AG08396 (cell line): ENCODE measurements at places on chromosomes 3 and 15.

DNA sequence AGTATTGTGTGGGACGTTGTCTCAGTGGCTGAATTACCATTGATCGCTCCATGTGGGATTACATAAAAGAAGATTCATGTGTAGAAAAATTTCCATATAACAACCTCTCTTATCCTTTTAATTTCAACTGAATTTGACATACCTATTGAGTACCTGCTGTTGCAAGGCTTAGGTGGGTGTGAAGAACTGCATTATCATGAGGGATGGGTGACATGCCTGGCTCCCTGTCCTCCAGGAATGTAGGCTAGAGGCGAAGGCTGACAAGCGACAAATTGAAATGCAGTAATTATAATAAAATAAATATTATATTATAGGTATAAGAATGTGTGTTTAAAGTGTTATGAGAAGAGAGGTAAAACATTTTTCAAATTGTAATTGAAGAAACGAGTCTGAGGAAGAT lies 52.7 kb upstream of the SPESP1 start:
- DNase-seq = no peak

- no peak for DNase-seq
Measured at GRCh38 chr15:66099950-66100671, 153.4 kb downstream of the MEGF11 start.

GRCh38 chr3:187871204-187871591 lies 125.9 kb upstream of the BCL6 start:
- DNase-seq = no peak

GRCh38 chr3:23696842-23697241 lies 108.9 kb upstream of the UBE2E1 start:
- no peak for DNase-seq

GRCh38 chr15:70337277-70338186 lies 239.8 kb upstream of the TLE3 start:
- DNase-seq = no peak

GRCh38 chr15:66169023-66169422 lies 84.5 kb downstream of the MEGF11 start:
- no peak for DNase-seq

- DNase-seq = no peak
Measured at GRCh38 chr3:62585861-62586260, 212.5 kb upstream of the FEZF2 start.

DNA sequence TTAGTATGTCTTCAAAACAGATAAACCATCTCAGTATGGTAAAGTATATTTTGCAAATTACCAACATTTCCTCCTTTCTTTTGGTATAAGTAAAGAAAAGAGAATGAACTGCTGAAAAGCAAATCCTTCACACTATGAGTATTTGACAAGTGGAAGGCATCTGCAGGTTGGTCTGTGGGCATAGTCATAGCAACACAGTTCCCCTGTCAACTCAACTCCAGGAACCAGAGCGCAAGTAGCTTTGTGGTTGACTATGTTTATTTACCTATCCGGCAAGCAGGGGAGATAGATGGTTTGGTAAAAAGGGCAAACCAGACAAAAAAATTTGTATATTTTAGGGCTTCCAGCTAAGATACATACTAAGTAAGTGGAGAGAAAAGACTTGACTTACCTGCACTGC lies 88.3 kb upstream of the PPIB start:
- no peak for DNase-seq

- DNase-seq = no peak
Measured at GRCh38 chr3:117774130-117774529, 1064.6 kb downstream of the TUSC7 start.

GRCh38 chr15:38068626-38069391 lies 134.4 kb downstream of the TMCO5A start:
- peak; percentile 69 for DNase-seq

DNA sequence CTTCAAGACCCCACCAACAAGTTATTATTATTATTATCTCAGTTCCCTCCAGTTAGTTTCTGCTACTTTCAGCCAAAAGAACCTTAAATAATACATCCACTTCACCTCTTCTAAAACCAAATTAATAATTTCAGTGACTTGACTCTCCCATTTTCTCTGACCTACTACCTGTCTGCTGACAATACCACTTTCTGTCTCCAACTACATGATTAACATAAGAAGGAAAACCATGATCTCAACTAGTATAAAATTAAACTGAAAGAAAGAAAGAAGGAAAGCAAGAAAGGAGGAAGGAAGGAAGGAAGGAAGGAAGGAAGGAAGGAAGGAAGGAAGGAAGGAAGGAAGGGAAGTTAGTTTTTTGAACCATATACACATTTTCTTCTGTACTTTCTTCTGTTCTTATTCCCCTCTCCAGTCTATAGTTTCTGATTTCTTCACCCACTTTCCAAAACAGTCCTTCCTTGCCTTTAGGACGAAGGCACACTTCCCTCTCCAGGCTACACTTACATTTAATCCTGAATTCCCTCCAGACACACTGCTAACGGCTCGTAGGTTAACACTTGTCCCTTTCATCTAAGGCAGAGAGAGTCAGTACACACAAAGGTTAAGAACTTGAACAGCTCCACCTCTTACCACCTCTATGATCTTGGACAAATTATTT lies 79.5 kb upstream of the GUCA1C start:
- no peak for DNase-seq

DNA sequence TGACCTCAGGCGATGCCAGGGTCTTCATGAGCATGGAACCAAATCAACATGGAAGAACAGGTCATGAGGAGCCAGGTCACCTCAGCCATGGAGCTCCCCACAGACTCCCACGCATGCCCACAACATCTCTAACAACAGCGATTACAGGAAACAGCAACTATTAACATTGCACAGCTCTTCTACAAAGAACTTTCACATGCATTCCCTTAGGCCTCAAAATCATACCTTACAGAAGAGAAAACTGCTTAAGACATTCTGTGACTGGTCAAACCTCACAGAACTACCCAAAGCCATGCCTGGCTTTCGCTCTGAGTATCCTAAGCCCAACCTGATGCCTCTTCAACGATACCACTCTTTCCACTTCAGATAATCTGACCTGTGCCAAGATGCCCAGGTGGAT lies 117.8 kb downstream of the OXNAD1 start:
- no peak for DNase-seq

GRCh38 chr3:115666920-115667737 lies 43.8 kb downstream of the GAP43 start:
- no peak for DNase-seq

DNA sequence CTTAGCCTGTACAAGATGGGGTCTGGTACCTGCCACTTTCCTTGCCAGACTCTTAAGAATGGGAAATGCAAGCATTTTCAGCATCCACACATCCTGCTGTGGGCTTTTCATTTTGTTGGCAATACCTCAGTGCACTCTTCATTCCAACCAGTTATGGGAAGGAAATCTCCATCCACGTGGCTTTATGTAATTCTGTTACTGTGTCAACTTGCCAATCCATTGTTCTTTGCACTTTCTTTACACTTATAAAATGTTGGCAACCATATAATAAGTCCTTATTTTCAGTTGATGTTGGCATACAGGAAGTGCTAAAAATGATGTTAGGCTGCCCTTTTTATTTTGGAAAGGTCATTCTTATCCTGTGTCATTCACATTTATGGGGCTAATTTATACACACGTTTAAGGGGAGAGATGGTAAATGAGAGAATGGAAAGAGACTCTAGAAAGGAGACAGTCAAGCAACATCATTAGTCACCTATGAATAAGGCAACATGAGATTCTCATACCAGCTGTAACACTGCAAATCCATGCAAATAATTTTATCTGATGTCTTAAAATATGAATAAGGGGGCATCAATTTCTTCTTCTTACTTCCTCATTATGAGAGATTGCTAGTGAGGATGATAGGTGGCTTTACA lies 238.7 kb downstream of the CHST2 start:
- DNase-seq = no peak

DNA sequence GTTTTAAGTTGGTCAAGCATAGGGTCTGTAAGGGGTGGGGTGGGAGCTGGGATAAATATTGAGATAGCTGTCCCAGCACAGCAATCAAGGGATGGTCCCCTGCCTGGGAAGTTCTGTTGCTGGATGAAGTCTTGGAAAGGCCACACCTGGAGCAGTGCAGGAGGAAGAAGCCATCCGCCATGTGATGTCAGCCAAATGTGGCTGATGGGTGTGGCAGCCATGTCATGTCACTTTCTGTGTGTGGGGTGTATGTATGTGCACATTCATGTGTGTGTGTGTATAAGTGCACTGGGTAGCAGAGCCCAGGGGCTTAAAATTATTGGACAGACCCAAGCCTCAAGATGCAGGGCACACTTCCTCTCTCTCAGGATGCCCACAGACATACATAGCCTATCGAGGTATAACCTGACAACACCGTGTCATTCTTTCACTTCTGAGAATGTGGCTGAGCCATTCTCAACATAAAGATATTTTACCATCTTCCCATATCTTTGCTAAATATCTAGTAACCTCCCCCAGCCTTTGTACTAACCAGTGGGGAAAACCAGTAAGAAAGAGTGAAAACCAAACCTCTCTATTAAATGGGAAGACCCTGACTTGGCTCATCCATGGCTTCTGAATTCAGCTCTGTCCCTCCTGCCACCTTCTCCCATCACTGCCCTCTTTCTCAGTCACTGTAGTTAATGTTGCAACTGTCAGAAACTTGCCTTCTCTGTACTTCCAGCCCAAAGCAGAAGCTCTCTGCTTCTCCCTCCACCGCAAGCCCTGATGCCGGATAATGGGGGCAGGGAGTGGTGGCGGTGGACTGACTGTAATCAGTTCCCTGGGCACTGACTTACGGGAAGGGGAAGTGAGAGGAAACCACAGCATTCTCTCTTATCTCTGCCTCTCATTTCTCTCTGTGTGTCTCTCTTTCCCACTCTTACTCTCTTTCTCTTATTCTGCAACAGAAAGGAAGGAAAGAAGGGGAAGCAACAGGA lies 11.2 kb downstream of the TNFSF10 start:
- no peak for DNase-seq

- no peak for DNase-seq
Measured at GRCh38 chr3:126464997-126465396, 10.7 kb downstream of the ZXDC start.

DNA sequence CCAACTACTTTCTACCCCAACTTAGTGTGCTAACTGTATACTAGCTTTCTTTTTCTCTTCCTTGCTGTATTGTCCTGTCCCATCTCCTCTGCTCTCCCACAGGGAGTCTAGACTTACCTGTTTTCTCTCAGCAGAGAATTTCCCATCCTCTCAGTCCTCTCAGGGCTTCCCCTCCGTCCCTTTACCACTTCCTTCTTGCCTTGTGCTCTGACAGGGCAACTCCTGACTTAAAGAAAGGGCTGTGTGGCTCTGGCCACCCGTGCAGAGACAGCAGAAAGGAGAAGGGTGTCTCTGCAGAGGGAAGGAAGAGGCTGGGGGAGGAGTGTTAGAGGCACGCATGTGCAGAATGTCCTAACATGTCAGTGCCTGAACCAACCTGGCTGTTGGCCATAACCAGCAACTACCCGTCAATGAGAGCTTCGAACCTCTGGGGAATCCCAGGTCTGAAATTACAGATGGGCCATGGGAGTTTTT lies at the start of gene GCSAM:
Gene GCSAM, minus strand, starts transcription at position 274 of the 474 bp plus-strand sequence. Its CDS starts 128 bp downstream, at position 146.
- no peak for DNase-seq

GRCh38 chr15:46681901-46682300 lies 1035.4 kb upstream of the SEMA6D start:
- no peak for DNase-seq

DNA sequence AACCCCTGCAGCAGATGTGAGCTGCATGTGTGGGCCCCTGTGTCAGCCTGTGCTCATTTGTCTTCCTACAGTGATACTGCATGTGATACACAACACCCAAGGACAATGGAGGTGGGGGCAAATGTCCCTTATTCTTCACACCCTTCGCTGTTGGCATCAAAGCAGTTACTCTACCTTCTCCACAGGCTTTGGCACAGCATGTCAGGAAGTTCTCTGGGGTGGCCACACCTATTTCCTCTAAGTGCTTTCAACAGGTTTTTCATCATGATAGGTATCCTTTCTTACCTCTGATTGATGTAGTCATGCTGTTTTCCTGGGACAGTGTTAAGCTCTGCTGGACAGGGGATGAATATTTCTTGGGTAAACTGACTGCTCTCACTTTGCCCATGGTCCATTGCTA lies 29.5 kb downstream of the ZNF662 start:
- DNase-seq = no peak

GRCh38 chr3:13189639-13190377 lies 116.6 kb upstream of the IQSEC1 start:
- DNase-seq = peak; percentile 72

DNA sequence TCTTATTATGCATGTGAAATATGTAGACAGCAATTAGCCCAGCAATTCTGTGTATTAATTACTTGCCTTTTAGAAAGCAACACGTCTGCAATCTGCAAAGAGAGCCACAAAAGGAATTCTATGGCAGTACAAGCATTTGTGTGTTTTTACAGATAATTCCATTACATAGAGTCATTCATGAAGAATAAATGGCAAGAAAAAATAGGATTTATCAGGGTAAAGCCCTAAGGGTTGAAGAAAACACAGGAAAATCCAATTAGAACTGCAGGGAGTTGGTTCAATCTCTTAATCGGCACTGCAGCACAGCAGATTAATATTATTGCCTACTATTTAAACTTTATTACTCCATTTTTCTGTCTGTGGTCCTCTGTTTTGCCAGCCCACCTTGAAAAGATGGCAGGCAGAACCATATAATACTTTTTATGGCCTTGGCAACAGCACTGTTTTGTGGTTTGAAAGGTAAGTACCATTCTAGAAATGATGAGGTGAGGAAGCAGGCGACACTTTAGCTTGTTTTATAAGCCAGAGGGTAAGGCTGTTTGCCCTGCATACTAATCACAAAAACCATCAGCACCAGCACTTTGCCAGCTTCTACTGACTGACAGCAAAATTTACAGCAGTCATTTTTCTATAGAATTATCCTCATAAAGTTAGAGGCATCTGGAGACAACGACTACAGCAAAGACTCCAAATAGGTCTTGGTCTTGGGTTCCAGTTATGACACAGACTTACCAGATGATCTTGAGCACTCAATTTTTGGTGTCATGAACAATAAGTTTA lies 638.2 kb upstream of the NAALADL2 start:
- no peak for DNase-seq

GRCh38 chr3:65354880-65355279 lies 667.1 kb upstream of the ADAMTS9 start:
- DNase-seq = no peak

DNA sequence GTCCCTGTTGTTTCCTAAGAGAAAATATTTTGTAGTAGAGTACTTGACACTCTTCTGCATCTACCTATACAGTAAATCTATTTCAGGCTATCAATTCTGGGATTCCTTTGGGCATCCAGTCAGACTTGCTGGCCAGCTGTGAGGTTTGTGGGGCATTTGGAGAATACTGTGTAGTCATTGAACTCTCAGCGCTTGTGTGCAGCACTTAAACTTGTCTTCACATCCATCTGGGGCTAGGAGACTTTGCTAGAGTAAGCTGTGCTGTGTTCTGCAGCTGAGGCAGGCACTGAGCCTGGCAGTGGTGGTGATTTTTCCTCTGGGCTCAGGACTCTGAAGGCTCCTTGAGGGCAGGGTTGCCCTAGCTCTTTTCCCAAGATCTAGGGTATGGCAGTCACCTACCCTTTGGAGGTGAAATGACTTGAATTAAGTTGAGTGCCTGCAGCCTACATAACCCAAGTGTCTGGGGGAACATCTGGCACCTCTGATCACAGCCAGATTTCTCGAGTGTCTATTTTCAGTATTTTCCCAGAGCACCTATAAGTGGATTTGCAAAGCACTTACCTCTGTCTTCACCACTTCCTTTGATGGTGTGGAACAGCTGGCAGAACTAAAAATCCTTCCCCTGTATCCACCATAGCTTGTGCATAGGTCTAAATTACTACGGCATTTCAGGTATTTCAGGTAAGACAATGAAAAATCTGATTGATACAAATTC lies 19.3 kb downstream of the CLSTN2 start:
- DNase-seq = no peak

GRCh38 chr15:99632521-99632920 lies 66.7 kb downstream of the MEF2A start:
- no peak for DNase-seq
